AG09309 (cell line): ENCODE measurements at places on chromosomes 1 and 21.

GRCh38 chr1:44067266-44068250 is 36.3 kb upstream of the SLC6A9 start:
- DNase-seq: no peak

DNA sequence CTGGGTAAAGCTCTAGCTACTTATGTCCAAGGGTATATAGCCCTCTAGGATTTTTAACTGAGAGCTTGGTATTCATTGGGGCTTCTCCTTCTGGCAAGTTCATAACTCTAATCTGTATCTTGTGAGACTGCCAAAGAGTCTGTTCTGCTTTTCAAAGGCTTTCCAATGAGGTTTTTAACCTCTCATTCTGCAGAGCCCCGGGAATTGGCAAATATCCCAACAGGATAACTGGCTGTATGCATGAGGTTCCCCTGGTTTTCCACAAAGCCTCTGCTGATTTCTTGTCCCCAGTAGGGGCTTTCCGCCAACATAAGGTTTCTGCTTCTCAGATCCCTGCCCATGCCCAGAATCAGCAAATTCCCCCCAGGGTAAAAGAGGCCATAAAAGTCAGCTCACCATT is 40.9 kb downstream of the RPL5 start:
- DNase-seq: no peak

- no peak for DNase-seq
These were observed 6.8 kb upstream of the ADAM15 start for GRCh38 chr1:155044365-155044764.

- no peak for DNase-seq
These were observed 38.9 kb upstream of the CDC14A start for GRCh38 chr1:100313382-100313781.

- DNase-seq: no peak
These were observed 101.6 kb downstream of the EPHB2 start for GRCh38 chr1:22812092-22812880.

- DNase-seq: no peak
These were observed 76.6 kb upstream of the HOOK1 start for GRCh38 chr1:59738152-59738551.

DNA sequence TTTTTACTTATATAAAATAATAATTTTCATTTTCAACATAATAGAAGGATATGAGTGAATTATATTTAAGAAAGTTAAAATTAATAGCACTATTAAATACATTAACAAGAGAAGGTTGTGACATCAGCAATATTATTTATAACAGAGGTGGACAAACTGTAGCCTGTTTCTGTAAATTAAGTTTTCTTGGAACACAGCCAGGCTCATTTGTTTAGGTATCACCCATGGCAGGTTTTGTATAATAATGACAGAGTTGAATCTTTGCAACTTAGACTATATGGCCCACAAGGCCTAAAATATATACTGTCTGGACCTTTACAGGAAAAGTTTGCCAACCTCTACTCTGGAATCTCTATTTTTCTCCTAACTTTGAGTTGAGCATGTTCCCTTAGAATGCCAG is 42.8 kb upstream of the CACYBP start:
- DNase-seq: no peak

DNA sequence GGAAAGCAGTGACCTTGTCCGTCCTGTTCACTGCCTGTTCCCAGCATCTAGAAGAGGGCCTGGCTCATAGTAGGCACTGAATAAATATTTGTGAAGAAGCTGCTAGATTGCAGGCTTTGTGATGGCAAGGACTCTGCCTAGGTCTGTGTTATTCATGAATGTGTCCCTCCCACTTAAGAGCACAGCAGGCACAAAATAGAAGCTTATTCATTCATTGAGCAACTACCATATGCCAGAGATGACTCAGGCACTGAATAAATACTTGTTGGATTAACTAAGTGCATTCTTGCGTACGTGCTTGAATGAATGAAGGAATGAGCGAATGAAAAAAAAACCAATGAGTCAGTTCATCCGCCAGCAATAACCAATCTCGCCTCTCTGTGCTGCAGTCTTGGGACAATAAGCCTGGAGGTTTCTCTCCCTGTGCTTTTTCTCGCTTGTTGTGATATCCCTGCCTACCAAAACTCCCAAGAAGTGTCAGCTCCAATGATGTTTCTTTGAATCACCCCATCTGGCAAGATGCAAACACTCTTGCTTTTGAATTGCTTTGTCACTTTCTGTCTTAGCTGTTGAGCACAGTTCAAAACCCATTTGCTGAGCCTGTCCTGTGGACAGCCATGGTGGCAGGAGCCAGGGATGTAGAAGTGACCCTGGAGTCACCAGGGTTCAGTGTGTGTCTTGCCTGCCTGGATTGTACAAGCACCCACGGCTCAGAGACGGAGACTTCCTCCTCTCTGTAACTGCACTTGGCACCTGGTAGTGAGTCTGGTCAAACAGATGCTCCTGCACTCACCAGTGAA is 143.9 kb downstream of the KAZN start:
- DNase-seq: peak; percentile 97

DNA sequence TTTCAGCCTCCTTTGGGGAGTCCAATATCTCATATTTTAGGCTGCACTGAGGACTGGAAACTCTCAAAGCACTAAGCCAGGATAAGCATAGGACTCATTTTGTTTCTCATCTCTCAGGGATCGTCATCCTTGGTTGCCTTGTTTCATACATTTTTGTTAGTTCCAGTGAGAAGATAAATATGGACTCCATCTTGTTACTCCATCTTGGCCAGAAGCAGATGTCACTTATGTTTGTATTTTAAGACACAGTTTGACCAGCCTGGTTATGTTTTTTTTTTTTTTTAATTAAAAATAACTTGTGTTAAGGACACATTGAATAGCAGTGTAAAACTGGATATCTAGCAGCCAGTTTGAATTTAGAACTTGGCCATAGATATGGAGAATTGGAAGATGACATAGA is 34.7 kb downstream of the DISP3 start:
- DNase-seq: no peak

DNA sequence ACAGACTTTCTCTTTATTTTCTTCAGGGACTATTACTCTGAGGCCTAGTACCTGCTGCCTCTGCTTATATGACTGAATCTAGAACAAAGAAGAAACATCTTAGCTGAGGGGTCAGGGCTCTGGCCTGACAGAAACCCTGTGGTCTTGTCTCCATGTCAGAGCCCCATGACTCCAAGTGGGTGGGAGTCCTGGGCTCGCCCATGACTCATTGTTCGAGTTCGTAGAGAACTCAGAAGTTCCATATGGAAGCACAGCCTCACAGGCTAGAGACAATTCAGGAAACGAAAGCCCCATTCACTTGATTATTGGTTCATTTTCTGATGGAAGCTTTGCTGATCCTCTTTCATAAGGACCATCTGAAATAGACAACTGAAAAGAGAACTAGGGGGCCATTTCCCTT is 73.2 kb downstream of the CD58 start:
- DNase-seq: no peak

- DNase-seq: no peak
These were observed 1.9 kb upstream of the ITPKB start for GRCh38 chr1:226741009-226741408.

DNA sequence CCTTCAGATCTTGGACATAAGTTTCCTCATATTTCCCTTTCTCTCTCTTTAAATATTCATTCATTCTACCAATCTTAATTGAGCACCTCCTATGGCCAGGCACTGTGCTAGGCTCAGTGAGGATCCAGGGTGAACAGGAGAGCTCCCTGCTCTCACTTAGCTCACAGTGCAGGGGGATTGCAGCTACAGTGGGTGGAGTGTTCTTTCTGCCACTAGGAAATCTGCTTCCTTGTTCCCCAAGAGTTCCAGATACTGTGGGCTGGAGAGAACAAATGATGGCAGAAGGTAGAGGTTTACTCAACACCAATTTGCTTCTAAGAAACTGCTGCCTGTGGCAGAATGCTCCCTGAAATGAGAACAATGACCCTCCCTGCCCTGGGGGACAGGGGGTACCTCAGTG is 5.1 kb upstream of the FABP3 start:
- DNase-seq: no peak

DNA sequence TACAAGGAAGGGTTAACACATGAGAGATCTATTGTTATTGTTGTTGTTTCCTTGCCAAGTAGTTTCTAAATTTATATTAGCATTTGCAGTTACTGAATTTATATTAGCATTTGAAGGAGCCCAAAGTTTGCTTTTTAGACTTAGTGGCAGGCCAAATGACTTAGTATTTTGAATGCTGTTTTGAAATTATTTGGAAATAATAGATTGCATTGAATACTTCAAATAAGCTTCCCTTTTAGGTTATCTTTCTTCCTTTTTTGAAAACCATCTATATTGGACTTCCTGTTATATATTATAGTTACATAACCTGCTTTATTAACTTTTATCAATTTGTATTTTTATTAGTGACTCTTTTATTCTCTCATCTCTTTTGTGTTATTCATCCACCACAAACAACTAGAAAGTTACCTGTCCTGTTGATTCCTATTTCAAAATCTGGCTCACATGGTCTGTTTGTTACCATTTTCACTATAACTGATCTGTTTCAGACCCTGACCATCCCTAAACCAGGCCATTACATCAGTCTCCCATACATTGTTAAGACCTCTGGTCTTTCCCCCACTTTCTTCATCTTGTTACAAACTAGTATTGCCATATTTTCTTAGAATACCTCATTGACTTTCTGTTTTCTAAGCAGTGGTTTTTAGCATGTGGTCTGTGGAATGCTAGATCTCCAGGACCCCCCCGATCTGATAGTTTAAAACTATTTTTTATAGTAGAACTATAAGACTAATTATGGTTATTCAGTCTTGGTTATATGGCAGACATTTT is 185.2 kb downstream of the RASAL2 start:
- no peak for DNase-seq

DNA sequence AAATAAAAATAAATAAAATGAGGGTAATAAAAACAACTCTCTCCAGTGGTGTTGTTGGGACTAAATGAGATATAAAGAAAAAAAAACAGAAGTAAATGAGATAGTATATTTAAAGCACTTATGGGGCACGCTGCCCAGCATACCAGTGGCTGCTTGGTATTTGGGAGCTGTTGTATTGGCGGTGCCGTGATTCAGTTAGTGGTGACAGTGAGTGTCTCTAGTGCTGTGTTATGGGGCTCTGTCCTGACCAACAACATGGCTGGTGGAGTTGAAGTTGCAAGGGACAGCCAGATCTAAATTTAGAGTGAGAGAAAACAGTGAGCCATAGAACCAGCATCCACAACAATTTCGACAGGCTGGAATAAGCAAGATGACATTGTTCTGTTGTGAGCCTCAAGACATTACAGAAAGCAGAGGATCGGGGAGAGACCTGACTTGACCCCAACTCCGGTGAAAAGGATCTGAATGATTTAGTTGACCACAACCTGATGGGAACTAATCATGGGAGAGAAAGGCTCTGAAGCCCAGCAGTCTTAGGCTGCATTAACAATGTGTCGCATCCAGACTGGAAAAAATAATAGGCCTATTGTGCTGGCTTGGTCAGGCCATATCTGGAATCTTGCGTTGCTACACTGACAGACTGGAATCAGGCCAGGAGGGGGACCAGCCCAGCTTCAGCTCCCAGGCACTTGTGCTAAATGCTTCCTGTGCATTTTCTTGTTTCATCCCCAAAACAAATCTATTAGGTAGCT is 2.4 kb upstream of the MFSD2A start:
- DNase-seq: no peak

DNA sequence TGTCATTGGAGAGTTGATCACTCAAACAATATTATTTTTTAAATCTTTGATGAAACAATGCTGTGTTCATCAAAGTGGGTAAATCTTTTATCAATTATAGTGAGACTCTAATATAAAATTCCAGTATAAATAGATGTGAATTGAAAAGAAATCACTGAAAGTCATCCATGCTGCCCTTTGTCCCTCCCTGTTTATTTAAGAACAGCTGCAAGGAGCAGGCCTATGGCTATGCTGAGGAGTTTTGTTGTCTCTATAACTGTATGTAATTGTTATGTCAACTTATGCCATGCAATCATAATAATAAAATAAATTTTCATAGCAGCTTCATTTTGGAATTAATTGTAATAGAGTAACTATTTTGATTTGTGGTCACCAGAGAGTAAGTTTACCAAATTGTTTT is 1272.4 kb upstream of the ADGRL4 start:
- no peak for DNase-seq

GRCh38 chr1:3473381-3473844 is 18.9 kb downstream of the ARHGEF16 start:
- peak; percentile 67 for DNase-seq

DNA sequence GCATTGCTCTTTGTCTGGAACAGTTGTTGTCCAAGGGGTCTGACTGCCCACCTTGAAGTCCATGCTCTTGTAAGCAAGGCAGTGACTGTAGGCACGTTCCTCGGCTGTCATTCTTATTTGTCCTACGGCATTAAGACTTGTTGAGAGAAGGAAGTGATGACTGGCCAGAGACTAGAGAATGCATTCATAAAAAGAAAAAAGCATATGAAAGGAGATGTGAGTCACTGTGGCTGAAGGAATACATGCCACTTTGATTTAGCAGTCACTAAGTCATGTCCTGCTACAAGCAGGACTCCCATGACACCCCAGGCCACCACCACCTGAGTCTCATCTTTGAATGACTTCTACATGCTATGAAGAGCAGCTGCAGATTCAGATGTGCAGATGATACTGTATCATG is 50.5 kb downstream of the CNN3 start:
- no peak for DNase-seq

- no peak for DNase-seq
These were observed 23.7 kb upstream of the GREM2 start for GRCh38 chr1:240635466-240636256.

GRCh38 chr1:160708801-160709200 is 2.8 kb downstream of the CD48 start:
- no peak for DNase-seq

- DNase-seq: no peak
These were observed 66.7 kb downstream of the ARID4B start for GRCh38 chr1:235261243-235261642.

GRCh38 chr1:157347506-157347905 is 204.8 kb downstream of the FCRL5 start:
- DNase-seq: no peak

DNA sequence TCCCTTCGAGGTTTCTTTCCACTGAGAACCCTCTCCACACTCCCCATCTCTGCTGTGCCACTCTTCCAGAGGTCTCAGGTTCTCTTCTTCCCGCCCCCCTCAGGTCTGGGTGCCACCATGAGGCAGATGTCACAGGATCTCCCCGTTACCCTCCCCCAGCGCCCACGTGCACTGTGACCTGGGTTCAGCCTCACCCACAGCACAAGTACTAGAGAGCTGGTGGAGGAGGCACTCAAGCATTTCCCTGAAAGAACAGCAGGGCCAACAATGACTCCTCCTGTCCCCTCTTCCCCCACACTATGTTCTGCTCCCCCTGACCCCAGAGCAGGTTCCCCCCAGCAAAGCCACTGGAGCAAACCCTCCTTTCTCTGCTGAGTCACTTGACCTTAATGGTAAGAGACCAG is 14.3 kb downstream of the PLEKHA6 start:
- no peak for DNase-seq
